ENCODE measurements at places on chromosomes 13 and 19. TPM values are rescaled to one million over a fixed set of nuclear protein-coding genes. Genes with fewer than 3 reads are reported as not detected.

DNA sequence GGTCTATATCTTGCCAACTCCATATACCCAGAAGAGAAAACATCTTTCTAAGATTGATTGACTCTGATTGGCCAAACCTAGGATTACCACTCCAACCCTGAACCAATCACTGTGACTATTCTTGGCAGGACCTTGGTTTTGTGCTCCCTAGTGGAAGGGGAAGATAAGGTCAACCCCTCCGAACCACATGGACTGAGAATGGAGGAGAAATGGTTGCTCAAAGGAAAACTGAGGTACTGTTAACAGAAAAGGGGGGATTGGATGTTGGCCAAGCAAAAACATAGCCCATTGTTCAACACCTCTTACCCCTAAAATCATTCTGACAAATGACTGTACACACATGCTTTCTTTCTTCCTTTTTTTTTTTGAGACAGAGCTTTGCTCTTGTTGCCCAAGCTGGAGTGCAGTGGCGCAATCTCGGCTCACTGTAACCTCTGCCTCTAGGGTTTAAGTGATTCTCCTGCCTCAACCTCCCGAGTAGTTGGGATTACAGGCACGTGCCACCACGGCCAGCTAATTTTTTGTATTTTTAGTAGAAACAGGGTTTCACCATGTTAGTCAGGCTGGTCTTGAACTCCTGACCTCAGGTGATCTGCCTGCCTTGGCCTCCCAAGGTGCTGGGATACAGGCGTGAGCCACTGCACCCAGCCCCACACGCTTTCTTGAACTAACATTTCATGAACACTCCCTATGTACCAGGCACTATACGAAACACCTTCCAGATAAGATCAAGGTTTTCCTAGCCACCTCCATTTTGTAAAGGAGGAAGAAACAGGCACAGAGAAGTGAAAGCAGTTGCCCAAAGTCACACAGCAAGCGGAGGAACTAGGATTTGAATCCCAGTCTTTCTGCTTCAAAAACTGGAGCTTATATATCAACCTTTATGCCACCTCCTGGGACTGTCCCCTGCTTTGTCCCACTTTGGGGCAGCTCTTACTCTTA lies 6.5 kb downstream of the MEIOSIN start:
- DNase-seq, result no peak
- no peak overlapping the region for H3K4me3 ChIP-seq
- H3K4me1 ChIP-seq, result no peaks in the 10 kb centered on the region
- no peaks in the 10 kb centered on the region for H3K27me3 ChIP-seq
- H3K36me3 ChIP-seq, result no peaks in the 10 kb centered on the region

DNA sequence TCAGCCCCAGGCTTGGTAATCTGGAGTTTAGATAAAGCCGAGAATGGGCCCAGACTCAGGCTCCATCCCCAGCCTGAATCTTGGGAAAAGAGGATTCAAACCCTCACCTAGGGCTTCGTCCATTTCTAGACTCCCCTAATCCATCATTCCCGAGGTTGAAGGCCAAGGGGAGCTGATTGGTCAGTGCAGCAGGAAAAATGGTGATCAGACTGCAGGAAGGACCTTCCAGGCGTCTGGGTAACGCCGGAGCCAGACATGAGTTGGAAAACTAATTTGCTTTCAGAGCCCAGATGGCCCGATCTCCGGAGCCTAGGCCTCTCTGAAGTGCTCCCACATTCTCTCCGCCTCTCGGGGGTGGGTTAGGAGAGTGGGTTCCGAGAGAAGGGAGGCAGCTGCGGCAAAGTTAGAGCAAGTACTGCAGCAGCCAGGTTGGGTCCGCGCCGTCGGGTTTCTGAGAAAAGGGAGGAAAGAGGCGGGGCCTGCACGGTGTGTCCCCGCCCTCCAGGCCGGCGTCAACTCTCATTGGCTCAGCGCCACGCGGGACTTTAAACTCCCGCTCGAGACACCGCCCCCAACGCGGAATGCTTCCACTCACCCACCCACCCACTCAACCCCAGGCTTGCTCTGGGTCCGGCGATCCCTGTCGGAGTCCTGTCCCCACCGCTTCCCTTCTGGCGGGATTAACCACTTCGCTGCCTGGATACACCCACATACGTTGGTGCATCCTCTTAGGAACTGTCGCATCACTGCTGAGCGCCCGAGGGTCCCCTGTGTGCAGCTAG lies 788 bp upstream of the RTBDN start:
- H3K27me3 ChIP-seq, result peaks cover 76% of the 10 kb centered on the region
- no peak for DNase-seq
- H3K36me3 ChIP-seq, result no peaks in the 10 kb centered on the region
- no peak overlapping the region for H3K27ac ChIP-seq
- H3K4me1 ChIP-seq, result peaks cover 27% of the 10 kb centered on the region

- H3K4me3 ChIP-seq, result no peak overlapping the region
- H3K27ac ChIP-seq, result no peak overlapping the region
- DNase-seq, result no peak
- no peaks in the 10 kb centered on the region for H3K27me3 ChIP-seq
Measured at GRCh38 chr19:42276821-42277220, 7.8 kb downstream of the CIC start.

DNA sequence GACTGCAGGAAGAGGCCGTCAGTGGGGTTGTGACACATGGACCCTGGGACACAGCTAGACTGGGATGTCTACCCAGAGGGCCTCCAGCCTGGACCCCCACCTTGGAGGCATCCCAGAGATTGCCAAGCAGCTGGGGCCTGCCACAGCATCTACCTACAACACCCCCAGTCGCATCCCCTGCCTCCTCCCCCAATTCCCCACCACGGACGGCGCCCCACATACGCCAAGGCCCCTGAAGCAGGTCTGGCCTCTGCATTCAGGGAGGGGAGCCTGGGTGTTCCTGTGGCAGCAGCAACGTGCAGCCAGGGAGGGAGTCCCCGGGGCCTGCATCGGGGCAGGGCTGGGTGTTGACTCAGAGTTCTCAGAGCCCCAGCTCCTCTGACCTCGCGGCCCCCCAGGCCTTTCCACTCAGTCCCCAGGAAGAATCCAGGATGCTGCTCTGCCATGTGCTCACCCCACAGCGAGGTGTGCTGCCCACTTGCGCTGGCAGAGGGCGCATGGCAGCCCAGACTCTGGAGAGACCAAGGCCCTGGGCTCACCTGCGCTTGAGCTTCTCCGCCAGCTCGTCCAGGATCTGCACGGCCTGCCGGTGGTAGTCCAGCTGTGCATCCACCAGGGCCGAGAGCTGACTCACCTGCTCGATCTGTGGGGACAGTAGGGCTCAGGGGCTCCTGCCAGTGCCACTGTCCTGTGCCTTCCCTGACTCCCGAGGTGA lies 19.6 kb downstream of the MPND start:
- no peaks in the 10 kb centered on the region for H3K27me3 ChIP-seq
- H3K4me1 ChIP-seq, result no peaks in the 10 kb centered on the region
- peaks cover 5% of the 10 kb centered on the region for H3K36me3 ChIP-seq
- H3K27ac ChIP-seq, result no peak overlapping the region
- no peak for DNase-seq
- no peak overlapping the region for H3K4me3 ChIP-seq

- DNase-seq, result peak; percentile 59
- H3K27me3 ChIP-seq, result no peaks in the 10 kb centered on the region
- no peak overlapping the region for H3K27ac ChIP-seq
- H3K4me1 ChIP-seq, result peaks cover 5% of the 10 kb centered on the region
- no peaks in the 10 kb centered on the region for H3K36me3 ChIP-seq
- H3K4me3 ChIP-seq, result no peak overlapping the region
Measured at GRCh38 chr19:47280183-47280797, 5.6 kb downstream of the INAFM1 start.

DNA sequence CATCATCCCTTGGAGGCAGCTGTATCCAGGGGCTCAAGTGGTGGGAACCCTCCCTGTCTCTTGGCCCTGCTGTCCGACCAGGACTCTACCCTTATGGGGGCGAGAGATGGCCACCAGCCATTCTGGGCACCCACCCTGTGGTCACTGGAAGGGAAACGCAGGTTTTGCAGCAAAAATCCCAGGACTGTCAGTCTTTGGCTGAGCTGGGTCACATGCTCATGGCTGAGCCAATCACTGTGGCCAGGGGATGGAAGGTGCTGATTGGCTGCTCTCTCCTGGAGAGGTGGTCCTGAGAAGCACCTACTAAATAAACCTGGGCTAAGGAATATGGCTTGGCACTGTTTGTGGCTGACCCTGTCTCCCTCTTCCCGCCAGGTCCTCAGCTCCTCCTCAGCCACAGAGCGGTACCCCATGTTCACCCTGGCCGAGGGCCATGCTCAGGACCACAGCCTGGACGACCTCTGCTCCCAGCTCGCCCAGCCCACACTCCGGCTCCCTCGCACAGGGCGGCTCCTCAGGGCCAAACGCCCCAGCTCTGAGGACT lies 8.9 kb downstream of the ATG4D start:
- no peak overlapping the region for H3K4me3 ChIP-seq
- no peak overlapping the region for H3K27ac ChIP-seq
- H3K27me3 ChIP-seq, result no peaks in the 10 kb centered on the region

DNA sequence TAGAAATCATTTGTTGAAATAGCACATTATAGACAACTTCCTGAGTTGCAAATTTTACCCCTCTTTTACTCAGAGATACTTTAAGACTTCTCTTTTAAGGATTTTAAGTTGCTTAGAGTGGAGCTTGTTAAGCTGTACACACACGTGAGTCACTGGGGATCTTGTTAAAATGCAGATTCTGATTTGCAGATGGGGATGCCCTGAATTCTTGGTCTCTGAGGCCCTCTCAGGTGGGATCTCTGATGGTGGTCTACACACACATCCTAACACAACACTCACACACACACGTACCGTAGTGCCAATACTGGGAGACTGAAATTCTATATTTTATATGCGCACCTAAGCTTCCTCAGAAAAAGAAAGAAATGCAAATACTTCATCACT lies 788.3 kb downstream of the UQCRFS1 start:
- no peaks in the 10 kb centered on the region for H3K36me3 ChIP-seq
- no peak for DNase-seq
- no peaks in the 10 kb centered on the region for H3K27me3 ChIP-seq

DNA sequence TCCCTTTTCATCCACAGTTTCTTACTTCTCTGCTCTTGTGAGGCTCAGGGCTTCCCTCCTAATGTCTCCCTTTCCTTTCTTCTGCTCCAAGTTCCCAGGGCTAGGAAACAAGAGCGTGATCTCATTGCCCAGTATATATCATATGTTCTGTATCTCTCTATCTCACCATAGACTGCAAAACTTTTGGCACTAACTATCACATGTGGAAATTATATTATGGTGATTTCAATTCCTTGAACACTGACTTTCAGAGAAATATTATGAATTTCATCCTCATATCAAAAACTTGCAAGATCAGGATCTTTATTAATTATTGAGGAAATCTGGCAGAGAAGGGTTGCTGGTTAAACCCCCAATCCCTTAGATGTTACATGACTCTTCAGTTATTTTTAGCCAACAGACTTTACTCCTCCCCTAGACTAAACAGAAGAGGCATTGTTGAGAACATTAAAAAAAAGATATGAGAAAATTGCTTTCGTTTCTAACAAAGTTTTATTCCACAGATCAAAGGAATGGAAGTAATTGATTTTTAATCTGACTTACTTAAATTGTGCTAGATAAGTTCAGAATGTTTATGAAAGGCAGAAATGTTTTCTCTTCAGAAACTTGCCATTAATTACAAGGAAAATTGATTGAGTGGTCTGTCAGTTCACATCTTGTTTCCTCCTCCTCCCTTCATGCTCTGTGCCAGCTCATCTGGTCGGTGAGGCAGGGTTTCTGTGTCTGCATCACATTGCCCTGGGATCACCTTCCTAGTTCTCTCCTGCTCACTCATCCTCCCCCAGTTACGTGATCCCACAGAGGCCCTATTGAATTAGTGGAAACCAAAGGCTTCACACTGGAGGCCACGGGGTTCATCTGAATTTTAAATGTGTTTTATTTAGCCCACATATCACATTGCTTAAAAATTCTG lies 378.5 kb downstream of the LMO7 start:
- no peaks in the 10 kb centered on the region for H3K36me3 ChIP-seq
- H3K27me3 ChIP-seq, result no peaks in the 10 kb centered on the region
- no peak overlapping the region for H3K4me3 ChIP-seq
- no peak for DNase-seq

DNA sequence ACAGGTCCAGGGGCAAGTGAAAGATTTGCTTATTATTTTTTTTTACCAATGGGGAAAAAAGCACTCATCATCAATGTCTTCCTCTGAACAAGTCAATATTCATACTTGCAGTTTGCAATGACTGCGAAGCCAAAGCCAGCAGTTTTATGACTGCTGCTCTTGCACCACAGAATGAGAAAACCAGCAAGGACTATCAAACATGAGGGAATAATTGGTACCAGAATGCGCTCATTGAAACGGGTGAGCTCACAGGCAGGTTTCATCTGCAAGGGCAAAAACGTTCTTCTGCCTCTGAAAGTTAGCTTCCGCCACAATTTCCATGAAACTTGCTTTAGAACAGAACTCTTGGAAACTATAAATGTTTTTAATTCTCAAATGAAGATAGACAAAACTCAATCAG lies 5.5 kb downstream of the DLEU7 start:
- H3K36me3 ChIP-seq, result no peaks in the 10 kb centered on the region
- no peak overlapping the region for H3K4me3 ChIP-seq
- H3K27me3 ChIP-seq, result no peaks in the 10 kb centered on the region
- no peaks in the 10 kb centered on the region for H3K4me1 ChIP-seq
- DNase-seq, result no peak
- H3K27ac ChIP-seq, result no peak overlapping the region

DNA sequence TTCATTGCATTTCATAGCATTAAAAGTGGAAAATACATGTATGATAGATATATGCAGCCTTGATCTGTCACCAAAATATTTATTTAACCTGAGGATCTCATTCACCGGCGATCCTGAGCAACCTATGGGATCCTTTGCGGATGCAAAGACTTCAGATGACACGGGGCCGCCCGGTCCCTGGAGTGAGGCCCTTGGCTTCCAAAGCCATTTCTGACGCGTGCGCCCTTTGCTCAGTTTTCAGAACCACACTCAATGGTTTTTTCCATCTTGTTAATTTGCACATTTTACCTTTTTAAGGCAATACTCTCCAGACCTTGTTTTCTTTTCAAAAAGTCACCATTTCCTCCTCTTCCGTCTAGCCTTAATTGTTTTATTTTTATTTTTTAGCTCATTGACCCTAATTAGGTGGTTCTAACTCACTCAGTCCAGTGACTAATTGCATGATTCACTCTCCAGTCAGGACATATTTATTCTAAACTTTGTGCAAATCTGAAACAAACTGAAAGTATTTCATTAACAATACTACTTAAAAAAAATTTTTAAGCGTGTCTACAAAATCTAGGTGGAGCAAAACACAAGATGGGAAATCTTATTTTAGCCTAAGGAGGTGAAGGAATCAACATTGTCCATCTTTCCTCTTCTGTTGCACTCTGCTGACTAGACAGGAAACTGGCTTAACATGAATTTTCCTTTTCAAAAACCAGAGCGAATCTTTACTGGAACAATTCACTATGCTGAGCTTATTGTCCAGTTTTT lies 47.9 kb downstream of the COL4A1 start:
- H3K36me3 ChIP-seq, result no peaks in the 10 kb centered on the region
- H3K27me3 ChIP-seq, result no peaks in the 10 kb centered on the region
- H3K27ac ChIP-seq, result no peak overlapping the region
- no peak for DNase-seq

Gene CLEC17A
- total RNA-seq, result 1.5 TPM

Gene ADM5
- 6.9 TPM for total RNA-seq

Gene SOX1
- not detected for total RNA-seq

Gene IGFL1
- not detected for total RNA-seq

Gene ZNF544
- total RNA-seq, result 56.8 TPM

Gene RPS15
- total RNA-seq, result 1,485 TPM

Gene MAST1
- total RNA-seq, result 0.38 TPM
